T-cell (primary cell): ENCODE measurements at places on chromosomes 5 and 9. TPM values are rescaled to one million over a fixed set of nuclear protein-coding genes. Genes with fewer than 3 reads are reported as not detected.

DNA sequence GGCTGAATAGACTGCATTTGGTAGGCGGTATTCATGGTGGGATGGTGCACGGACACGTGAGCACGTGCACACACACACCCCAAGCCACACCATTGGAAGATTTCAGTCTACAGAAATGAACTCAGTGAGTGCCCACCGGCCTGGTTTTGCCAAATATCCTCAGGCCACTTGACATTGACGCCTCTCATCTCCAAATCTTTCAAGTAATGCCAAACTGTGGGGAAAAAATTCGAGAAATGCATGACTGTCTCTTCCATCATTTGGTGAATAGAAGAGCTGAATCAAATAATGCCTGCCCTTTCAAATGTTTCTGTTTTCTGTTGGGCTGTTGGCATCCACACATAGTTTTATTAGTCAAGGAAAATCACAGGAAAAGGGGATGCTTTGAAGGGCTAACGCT lies 182.3 kb upstream of the EFNA5 start:
- no peak for DNase-seq

GRCh38 chr9:128182893-128183588 lies 8.3 kb downstream of the CIZ1 start:
- DNase-seq: no peak

GRCh38 chr9:75438716-75439115 lies 350.4 kb downstream of the OSTF1 start:
- no peak for DNase-seq

DNA sequence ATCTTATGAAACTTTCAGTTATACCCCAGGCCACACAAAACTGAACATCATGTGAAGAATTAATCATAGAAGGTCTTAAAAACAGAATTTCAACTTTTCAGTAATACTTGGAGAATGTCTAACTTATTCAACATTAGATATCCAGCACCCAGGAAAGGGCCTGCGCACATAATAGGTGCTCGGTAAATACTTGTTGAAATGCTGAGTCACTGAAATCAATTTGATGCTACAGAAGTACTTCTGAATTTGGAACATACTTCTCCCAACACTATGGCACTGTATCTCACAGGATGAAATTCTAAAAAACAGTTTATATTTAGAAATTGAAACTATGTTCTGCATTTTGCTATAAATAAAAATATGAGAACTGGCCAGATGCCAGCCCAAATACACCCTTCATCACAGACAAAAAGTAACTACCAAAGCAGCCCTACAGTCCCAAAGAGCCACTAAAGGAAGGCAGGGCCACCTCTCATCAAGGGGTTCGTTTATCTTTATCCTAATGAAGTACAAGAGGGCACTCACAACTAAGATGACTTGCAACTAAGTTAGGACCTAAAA lies 26.5 kb downstream of the MRPS27 start:
- no peak for DNase-seq

GRCh38 chr9:83582029-83582428 lies 40.9 kb upstream of the IDNK start:
- no peak for DNase-seq

DNA sequence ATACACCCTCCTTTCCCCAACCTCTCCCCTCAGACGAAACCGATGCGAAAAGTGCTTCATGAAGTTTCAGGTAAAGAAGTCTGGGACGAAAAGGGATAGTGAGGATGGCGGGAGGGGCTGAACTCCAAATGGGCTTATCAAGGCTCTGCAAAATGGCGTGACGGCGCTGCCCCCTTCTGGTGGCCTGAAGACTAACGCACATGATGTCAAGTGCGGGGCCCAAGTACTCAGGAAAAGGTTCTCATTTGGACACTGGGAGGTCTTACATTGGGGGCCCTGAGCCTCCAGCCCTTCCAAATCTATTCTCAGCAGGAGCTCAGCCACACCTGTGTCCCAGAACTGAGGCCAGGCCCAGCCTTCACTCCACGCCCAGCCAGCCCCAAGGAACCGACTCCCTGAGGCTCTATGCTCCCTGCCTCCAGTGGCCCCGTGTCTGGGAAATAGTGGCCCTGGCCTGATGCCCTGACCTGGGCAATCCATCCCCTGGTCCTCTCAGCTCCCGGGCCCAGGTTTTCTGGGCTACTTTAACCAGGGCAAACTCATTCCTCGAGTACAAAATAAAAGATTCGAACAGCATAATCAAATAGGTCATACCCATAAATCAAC lies 119.9 kb downstream of the KCNIP1 start:
- DNase-seq: peak; percentile 12

DNA sequence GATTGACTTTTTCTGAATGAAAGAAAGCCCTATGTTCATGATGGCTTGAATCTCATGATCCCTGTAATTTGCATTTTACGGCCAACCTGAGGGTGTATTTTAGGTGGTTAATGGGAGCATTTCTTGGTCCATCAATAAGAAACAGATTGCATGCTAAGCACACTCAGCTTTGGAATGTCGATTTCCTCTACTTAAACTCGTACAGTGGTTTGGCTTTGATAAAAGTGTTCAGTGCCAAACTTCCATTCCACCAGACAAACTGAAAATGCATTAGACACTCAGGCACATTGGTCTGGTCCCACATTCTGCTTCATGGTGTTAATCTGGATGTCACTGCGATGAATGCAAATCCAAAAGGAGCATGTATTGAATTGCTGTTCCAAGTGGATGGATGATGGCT lies 77.0 kb downstream of the VCAN start:
- no peak for DNase-seq

The BTNL9 gene
- total RNA-seq: not detected

- no peak for DNase-seq
Observed at GRCh38 chr9:121354141-121354540, 15.9 kb downstream of the STOM start.

The PCDHGA4 gene
- 0.18 TPM for total RNA-seq

DNA sequence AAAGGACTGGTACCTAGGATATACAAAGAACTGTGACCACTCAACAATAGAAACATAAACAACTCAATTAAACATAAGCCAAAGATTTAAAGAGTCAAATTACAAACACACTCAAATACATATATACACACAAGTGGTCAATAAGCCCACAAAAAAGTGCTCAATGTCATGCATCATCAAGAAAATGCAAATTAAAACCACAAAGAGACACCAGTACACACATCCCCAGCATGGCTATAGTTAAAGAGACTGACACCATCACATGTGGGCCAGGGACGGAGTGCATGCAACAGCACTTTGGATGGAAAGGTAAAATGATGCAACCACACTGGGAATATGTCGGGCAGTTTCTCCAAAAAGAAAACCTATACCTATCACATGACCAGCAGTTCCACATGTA lies 89.7 kb downstream of the CAAP1 start:
- no peak for DNase-seq

The ZFP37 gene
- total RNA-seq: 2.8 TPM

GRCh38 chr5:862367-863243 lies 11.8 kb upstream of the ZDHHC11 start:
- DNase-seq: no peak

The CDH6 gene
- not detected for total RNA-seq

DNA sequence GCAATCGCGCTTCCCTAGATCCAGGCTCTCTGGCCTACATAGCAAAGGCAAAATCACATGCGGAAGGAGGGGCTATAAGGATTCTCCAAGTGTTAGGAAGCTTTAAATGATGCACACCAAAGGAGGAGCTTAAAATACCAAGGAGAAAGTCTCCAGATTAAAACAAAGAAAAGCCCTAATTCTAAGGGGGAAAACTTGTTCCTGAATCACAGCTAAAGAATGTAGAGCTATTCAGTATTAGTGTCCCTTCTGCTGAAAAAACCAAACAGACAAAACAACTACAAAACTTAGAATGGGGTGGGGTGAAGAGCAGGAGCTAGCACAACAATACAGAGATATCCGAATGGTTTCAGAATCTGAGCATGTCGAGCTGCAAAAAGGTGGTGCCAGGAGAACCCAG lies 213.7 kb downstream of the DCP2 start:
- DNase-seq: no peak

GRCh38 chr5:7881816-7882215 lies 12.9 kb downstream of the MTRR start:
- DNase-seq: no peak

- no peak for DNase-seq
Observed at GRCh38 chr5:57338868-57339340, 143.7 kb downstream of the ACTBL2 start.

DNA sequence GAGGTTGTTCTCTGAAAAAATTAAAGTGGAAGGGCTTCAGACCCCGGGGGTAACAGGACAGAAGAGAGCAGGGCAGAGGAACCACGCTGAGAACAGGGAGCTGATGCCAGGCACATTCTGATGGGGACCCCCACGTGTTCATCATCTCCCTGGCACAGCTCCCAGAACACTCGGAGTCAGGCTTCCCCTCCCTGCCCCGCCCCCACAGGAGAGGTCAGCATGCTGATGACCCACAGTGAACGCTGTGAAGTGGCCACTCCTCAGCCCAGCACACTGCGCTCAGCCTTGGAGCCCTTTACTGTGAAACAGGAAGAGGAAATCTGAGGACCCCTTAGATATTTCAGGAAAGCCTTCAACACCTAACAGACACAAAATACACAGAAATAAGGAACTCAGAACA lies 16.4 kb downstream of the RETREG1 start:
- no peak for DNase-seq

The GHR gene
- not detected for total RNA-seq

DNA sequence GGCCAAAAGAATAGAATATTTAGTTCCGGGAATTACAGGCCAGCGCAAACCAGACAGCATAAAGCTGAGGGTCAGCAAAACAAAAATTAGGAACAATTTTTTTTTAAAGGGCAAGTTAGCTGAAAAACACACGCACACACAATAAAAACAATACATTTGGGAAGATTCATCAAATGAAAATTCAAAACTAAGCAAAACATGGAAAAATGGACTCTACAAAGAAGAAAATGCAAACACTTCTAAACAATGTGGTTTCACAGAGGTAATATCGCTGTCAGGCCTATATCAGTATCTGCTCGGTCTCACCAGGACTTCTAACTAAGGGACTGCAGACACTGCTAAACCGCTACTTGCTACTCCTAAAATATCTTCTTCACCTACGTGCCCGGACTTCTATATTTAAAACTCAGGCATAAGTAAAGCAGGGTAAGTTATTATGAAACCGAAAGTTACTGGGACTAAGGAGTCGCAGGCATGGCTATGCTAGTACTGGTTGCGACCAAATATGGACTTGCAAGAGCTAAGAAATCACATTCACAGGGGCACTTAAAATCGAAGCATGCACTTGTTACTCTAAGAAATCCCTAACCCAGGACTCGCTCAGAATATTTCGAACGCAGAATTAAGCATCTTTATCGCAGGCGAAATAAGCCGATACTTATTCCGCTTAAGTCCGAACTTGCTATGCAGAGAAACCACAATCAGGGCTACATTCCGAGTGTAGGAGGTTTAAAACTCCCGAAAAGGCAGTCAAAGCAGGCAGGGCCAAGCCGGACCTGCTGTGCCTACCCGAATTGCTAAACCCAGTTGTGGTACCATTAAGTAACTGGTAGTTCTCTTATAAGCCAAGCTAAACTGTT lies 2.3 kb downstream of the ANXA2R start:
- peak; percentile 31 for DNase-seq

DNA sequence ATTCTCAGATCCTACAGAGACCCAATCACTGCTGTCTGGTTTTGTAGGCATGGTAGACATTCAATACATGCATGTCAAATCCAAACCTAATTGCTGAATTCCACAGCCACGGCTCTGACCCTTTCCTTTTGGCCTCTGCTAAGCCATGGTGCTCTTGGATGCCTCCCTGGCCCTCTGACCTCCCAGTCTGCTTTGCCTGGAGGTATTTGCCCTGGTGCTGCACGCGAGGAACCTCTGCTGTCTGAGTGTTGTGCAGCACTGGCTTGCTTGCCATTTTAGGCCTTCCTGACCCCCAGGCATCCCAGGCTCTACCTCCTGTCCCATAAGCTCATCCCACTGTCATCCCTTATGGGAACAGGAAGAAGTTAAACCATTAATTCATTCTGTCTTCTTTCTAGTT lies 60.9 kb downstream of the DOCK2 start:
- no peak for DNase-seq

The CENPP gene
- total RNA-seq: 3.9 TPM

- no peak for DNase-seq
Observed at GRCh38 chr5:67488885-67489284, 292.3 kb upstream of the CD180 start.

The ADAM19 gene
- 30.7 TPM for total RNA-seq

DNA sequence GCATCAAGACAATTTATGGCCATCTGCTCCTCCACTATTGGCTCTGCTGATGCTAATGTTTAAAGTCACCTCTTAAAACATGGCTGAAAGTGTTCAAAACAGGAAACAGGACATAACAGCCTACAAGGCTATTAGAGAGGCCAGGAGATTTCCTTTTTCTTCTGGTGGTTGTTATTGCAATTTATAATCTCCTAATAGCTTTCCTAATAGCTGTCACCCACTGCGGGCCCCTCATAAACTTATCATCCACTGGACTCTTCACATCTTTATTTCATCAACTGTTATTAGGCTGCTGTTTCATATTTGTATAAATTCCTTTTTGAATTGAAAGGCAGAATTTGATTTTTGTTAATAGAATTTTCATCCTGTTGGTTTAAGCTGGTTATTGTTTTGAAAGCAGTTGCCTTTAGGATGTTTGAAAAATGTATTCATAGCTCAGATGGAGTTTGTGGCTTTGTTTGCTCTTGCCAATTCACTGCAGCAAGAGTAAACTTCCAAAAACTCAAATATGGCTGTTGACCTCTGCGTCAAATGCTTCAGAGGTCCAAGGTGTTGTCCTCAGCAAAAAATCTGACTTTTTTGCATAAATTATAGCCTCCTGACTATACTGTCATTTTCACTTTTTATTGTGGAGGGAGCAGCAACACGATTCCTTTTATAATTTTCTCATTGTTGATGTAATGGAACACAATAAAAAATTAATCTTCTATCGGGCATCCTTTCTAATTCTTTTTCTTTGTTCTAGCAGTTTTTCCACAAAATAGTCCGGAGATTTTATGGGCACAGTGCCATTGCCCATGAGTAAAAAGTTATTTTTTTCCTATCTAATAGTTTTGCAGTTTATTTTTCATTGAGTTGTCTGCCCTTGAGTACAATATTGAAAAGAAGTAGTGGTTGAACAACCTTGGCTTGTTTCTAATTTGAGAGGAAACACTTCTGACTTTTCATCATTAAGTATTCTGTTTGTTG lies 69.3 kb downstream of the MAT2B start:
- DNase-seq: no peak

GRCh38 chr9:19173598-19174125 lies 46.4 kb upstream of the PLIN2 start:
- DNase-seq: no peak

- no peak for DNase-seq
Observed at GRCh38 chr5:38228914-38229313, 29.4 kb upstream of the EGFLAM start.
